Occipital lobe (tissue), 3 donors: ENCODE measurements at places on chromosomes 11 and 22. TPM values are rescaled to one million over a fixed set of nuclear protein-coding genes. Genes with fewer than 3 reads are reported as not detected.

DNA sequence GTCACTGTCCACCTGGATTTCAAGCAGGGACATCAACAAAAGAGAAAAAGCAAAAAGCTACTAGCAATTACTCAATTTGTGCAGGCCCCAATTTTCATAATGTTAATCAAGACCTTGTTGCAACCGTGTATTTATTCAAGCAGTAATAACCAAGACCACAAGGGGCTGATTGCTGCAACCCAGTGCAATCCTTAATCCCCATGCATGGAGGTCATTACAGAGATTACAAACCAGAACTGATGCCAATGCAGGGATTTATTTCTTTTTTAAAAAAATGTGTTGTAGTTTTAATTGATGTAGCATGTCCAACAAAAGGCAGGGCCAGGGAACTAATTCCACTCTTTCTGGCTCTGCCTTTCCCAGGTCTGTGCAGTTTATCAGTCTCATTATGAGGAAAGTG, 18.4 kb downstream of the TECTA start:
- no peak for DNase-seq

- no peak for DNase-seq
Measured at GRCh38 chr11:2702771-2703362, 3.1 kb upstream of the KCNQ1OT1 start.

GRCh38 chr11:15275141-15275540, 160.4 kb downstream of the INSC start:
- DNase-seq, result no peak

GRCh38 chr11:20672575-20672974, 3.2 kb downstream of the NELL1 start:
- DNase-seq, result no peak

DNA sequence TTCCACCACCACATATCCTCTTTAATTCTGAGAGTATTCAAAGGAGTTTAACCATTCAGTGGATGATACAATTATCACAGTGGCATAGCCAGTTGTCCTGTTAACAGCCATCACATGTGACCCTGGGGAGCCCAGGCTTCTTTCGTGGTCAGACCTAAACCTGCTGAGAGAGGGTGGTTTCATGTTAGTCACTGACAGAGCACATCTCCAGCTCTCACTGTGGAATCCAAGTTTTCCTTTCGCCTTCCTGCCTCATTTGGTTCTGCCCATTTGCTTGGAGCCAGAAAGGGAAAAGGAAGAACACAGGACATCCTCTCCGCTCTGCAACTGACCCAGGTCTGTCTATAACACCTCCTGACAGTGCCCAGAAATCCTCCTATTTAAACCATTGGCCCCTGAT, 60.4 kb downstream of the MCHR1 start:
- DNase-seq, result no peak

DNA sequence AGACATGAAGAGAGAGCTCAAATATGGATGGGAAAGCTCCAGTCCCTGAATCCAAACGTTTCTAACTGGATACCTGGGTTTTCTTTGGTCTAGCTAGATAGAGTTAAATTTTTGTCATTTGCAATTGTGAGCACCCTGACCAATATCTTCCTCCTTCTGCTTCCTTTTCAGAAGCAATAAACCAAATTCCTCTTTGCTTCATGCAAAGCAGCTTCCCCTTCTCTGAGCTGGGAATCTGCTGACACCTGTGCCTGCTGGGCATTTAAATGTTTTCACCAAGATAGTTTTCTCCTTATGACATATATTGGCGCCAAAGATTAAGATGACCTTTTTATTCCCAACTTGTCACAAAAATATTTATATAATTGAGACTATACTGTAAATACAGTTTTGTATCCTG, 27.9 kb upstream of the PAK1 start:
- DNase-seq, result no peak

GRCh38 chr11:26676641-26677040, 45.2 kb downstream of the SLC5A12 start:
- DNase-seq, result no peak

- no peak for DNase-seq
Measured at GRCh38 chr11:46778416-46778815, 59.4 kb downstream of the F2 start.

DNA sequence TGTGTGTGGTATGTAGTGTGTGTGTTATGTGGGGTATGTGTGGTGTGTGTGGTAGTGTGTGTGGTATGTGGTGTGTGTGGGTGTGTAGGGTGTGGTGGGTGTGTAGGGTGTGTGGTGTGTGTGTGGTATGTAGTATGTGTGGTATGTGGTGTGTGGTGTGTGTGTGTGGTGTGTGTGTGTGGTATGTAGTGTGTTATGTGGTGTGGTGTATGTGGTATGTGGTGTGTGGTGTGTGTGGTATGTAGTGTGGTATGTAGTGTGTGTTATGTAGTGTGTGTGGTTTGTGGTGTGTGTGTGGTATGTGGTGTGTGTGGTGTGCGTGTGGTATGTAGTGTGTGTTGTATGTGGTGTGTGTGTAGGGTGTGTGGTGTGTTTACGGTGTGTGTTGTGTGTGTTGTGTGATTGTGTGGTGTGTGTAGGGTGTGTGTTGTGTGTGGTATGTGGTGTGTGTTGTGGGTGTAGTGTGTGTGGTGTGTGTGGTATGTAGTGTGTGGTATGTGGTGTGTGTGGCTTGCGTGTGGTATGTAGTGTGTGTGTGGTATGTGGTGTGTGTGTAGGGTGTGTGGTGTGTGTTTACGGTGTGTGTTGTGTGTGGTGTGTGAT, 4.2 kb upstream of the PPP6R2 start:
- DNase-seq, result no peak

- no peak for DNase-seq
Measured at GRCh38 chr11:12856338-12856737, 152.8 kb upstream of the RASSF10 start.

DNA sequence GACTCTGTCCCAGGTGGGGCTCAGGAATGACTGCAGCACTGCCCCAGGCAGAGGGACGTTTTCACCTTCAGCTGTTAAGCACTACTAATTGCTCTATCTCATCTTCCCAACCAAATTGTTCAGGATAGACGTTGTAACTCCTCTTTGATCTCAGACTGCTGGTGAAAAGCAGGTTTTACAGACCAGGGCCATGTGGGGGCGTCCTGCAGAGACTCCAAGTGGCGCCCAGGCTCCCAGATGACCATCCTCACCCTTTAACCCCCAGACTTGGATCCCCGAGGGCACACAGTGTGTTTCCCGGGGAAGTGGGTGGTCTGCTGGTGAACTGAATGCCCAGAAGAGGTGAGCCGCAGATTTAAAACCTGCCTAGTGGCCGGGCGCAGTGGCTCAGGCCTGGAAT, 23.9 kb downstream of the FADD start:
- no peak for DNase-seq

- DNase-seq, result no peak
Measured at GRCh38 chr11:128471138-128471661, 116.2 kb downstream of the ETS1 start.

DNA sequence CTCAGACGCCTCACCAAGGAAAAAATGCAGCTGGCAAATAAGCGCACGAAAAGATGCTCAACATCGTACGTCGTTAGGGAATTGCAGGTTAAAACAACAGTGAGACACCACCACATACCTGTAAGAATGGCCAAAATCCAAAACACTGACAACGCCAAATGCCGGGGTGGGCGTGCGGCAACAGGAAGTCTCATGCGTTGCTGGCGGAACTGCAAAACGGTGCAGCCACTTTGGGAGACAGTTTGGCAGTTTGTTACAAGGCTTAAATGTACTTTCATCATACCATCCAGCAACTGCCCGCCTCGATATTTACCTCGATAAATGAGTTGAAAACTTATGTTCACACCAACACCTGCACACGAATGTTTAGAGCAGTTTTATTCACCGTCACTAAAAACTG, 7.5 kb upstream of the CTSD start:
- no peak for DNase-seq

DNA sequence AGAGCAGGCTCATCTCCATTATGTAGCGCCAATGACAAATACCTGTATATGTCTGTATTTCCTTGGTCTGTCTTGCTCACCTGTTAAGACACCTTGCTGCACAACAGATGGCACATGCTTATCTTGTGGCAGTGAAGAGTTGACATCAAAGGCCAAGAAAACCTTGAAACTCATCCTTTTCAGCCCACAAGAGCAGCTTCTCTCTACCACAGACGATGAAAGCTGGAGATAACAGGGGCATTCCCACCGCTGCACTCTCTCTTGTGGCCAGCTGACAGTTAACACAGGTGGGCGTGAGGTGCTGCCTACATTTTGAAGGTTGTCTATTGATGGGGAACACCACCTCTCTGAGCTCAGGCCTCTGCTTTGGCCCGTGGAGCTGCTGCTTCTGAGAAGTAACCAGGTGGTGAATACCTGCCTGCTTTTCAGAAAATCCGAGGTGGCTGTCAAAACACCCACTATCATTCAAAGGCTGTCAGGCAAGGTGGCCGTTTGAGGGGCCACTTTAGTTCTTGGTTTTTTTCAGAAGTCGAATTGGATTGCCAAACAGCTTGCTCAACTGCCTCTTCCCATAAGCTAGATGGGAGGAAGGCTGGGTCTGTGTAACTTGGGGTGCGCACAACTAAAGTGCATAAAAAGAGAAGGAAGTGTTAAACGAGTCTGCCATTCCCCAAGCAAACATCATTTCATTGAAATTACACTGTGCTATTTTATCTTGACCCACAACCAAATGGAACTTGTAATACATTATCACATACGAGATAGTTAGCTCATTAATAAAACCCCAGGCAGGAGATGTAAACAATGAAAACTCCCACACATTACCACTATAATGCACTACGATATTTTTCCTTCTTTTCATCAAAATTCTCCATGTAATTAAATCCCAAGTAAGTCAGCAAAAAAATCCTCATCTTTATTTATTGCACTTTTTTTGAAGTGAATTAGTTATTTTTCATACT, 87.1 kb upstream of the RAG2 start:
- no peak for DNase-seq

- DNase-seq, result no peak
Measured at GRCh38 chr11:68988491-68988890, 7.7 kb upstream of the MRGPRD start.

DNA sequence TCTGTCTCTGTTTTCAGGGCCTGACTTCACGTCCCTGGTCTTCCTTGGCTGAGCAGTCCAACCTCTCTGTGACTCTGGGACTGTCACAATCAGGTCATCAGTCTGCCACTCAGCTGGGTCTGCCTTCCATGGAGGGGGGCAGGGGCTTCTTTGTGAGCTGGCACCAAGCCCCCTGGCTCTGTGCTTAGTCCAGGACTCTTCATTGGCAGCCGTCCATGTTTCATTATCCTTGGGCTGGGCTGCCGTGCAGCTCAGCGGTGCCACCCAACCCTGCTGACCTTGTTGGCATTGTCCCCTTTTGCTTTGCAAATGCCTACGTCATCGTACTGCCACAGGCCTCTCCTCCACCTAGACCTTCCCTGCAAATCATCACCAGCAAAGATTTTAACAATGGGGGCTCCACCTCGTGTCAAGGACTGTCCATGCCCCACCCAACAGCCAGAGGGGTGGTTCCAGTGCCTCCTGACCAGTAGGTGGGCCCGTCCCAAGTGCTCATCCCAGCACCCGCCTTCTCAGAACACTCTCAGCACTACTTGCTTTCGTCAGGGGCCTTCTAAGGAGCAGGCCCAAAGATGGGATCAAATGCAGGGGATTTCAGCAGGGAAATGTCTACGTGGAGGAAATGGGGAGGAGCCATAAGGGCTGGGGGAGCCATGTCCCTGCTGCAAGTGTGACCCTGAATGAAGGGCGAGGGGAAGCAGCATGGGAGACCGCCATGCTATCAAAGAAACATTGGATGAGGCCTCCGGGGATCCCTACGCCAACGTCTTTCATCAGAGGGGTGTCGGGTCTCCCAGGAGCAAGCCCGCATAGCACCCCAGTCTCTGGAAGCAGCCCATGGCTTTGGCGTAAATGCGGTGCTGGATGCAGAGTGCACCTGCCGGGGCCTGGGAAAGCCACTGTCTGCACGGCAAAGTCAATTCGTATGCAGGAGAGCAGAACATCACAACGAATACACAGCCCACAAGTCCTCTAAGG, 18.2 kb downstream of the KRTAP5-6 start:
- DNase-seq, result no peak

DNA sequence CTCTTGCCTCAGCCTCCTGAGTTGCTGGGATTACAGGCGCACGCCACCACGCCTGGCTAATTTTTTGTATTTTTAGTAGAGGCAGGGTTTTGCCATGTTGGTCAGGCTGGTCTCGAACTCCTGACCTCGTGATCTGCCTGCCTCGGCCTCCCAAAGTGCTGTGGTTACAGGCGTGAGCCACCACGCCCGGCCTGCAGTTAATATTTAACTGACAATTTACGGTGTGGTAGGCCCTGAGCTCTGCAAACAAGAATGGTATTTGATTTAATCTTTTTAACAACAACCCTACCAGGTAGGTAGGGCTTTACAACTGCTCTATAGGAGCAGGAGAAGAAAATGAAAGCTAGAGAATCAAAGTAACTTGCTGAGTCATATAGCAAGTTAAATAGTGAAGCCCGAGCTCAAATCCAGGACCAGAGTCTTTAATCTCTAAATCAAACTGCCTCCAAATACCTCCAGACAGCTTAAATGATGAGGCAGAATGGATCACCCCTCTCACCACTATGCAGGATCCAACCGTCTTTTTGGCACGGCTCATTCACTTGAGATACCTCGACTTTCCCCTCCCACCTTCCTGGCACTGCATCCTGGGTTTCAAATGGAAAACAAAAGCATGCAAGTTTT, 9.4 kb downstream of the UEVLD start:
- no peak for DNase-seq

DNA sequence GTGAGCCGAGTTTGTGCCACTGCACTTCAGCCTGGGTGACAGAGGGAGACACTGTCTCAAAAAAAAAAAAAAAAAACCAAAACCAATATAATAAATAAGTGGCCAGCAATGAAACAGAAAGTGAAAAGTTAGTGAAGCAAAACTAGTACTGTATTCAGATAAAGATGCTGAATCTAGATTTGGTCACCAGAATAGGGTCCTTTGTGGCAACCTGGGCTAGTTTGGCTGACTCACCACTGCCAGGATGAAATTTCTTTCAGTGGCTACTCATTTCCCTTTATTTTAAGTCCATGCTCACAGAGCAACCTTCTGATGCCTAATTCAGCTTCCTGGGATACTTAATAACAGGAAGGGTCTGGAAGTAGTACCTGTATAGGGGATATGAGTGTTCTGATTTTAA, 26.0 kb downstream of the LIMK2 start:
- no peak for DNase-seq

- DNase-seq, result no peak
Measured at GRCh38 chr22:27135031-27135981, 477.9 kb downstream of the MIAT start.

GRCh38 chr22:50399751-50400331, 56.7 kb downstream of the PPP6R2 start:
- peak; percentile 20 for DNase-seq

BCO2 gene
- total RNA-seq, result 2.8 TPM

NPAS4 gene
- 0.16 TPM for total RNA-seq

KCNE3 gene
- total RNA-seq, result 1.7 TPM

DENND6B gene
- total RNA-seq, result 16.5 TPM

GTSE1 gene
- 1.1 TPM for total RNA-seq

SEPTIN3 gene
- 130 TPM for total RNA-seq

MGAT3 gene
- total RNA-seq, result 24.8 TPM

SCGB1C1 gene
- not detected for total RNA-seq
